ENCODE measurements at places on chromosomes 1 and 21.

DNA sequence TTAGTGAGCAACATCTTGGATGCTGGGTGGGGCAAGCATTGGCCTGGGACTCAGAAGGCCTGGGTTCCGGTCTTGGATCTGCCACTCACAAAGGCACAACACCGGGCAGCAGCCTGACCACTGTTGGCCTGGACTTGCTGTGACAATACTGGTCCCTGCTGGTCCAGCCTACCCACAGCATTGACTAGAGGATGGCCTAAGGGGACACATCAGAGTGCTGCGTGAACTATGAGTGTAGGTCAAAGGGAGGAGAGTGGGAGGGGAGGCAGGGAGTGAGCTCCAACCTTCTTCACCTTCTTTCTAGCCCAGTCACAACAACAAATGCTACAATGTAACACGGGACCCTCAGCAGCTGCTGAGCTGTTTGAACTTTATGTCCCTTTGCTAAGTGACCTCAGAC, 31.1 kb downstream of the TMEM50A start:
- DNase-seq, result no peak

DNA sequence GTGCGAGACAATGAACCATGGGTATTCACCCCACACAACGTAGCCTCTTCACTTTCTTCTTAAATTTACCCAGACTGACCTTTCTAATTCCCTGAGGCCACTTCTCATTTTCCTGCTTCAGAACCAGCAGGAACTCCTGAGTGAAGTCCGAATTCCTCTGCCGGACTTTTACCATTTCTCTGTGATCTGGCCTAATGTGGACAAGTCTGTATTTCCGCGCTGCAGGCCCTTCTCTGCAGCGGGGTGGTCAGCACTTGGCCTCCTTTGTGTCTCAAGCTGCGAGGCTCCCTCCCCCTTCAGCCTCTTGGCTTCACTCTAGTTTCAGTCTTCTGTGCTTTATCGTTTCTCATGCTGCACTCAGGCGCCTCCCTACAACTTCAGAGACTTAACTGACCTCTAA, 9.4 kb upstream of the CTBS start:
- DNase-seq, result no peak

DNA sequence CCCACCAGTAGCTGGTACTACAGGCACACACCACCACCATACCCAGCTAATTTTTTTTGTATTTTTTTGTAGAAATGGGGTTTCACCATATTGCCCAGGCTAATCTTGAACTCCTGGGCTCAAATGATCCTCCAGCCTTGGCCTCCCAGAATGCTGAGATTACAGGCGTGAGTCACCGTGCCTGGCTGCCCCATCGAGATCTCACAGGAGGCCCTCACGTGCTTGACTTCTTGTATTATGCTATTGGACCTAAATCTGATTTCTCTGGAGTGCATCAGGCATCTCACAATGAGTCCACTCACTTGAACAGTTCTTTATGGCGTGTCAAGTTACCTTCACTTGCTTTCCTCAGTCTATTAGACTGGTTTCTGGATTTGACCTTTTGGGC, 9.3 kb upstream of the RSRP1 start:
- no peak for DNase-seq

GRCh38 chr1:1779691-1780597, 1.7 kb upstream of the NADK start:
- no peak for DNase-seq

GRCh38 chr21:33208534-33208933, 21.2 kb upstream of the IFNAR2 start:
- no peak for DNase-seq

- no peak for DNase-seq
Observed at GRCh38 chr21:46111193-46111571, 13.3 kb downstream of the COL6A2 start.

DNA sequence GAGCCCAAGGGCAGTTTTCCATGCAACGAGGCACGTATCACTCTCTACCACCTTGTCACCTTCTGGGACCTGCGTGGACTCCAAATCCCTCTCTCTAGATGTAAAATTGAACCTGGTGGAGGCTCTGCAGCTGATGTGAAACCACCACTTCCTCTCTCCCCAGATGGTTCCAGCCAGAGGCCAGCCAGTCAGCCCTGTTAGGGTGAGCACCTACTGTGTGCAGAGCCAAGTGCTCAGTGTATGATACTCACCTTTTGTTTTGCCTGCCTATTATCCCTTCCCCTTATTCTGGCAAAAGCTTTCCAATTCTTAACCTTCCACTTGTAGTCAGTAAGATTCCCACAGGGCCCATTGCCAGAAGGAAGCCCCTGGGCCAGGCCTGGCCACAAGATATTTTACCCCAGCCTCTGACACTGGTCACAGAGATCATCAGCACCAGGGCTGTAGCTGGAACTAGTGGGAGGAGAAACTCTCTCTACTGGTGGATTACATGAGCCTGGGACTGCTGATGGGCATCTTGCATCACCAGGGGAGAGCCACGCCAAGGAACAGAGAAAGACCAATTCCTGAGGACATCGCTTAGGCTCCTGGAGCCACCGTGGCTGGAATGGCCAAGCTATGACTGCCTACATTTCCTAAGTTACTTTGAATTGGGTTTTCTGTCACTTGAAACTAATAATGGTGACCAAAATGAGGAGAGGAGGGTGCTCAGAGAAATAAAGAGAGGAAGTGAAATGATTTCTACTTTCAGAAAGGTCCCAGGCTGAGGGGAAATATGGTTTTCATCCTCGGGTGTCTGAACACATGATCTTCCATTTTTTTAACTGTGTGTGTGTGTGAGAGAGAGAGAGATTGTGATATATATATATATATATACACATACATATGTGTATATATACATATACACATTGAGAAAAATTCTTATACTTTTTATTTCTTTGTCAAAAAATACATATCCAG, 26.6 kb upstream of the RD3 start:
- no peak for DNase-seq

GRCh38 chr1:88021529-88021928, 662.5 kb upstream of the PKN2 start:
- no peak for DNase-seq

DNA sequence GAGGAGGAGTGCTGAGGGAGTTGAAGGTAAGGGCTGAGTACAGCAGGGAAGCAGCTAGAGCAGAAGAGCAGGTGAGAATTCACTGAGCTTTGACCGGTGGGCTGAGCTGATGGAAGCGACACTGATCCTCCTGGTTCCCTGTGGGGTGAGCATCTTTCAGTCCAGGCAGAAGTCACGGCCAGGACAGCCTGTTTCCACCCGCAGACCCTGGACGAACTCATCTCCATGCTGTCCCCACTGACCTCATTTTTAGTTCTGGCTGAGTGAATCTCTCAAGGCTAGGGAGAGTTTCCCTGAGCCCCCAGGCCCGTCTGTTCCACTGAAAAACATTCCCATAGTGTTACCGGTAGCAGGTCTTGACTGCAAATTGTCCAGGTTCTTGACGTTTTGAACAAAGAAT, 31.5 kb downstream of the FAM163A start:
- DNase-seq, result no peak

GRCh38 chr21:15362458-15362857, 297.7 kb upstream of the NRIP1 start:
- DNase-seq, result no peak

- DNase-seq, result no peak
Observed at GRCh38 chr1:80776266-80776665, 1024.5 kb upstream of the ADGRL2 start.

GRCh38 chr1:213423041-213423440, 372.0 kb downstream of the RPS6KC1 start:
- no peak for DNase-seq

DNA sequence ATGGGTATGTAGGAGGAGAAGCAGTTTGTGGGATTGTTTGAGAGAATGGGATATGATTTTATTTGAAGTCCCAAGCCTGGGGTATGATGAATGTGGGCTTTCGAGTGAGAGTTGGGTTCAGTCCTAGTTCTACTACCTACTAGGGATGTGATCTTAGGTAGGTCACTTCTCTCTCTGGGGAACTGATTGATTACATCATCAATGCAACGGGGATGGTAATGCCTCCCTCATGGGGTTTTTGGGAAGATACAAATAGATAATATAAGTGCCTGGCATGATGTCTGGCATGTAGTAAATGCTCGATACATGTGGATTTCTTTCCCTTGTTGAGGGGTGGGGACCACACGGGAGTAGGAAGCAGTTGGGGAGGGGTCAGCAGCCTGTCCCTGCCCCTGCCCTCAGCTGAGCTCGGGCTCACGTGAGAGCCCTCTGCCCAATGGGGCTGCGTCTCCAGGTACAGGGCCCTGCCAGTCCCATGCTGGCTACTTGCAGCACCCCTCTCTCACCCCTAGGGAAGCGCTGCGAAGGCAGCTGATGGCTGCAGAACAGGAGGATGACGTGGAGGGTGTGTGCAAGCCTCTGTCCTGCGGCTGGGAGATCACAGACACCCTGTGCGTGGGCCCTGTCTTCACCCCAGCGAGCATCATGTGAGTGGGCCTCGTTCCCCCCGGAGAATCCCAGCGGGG, 38.7 kb downstream of the AZIN2 start:
- no peak for DNase-seq

DNA sequence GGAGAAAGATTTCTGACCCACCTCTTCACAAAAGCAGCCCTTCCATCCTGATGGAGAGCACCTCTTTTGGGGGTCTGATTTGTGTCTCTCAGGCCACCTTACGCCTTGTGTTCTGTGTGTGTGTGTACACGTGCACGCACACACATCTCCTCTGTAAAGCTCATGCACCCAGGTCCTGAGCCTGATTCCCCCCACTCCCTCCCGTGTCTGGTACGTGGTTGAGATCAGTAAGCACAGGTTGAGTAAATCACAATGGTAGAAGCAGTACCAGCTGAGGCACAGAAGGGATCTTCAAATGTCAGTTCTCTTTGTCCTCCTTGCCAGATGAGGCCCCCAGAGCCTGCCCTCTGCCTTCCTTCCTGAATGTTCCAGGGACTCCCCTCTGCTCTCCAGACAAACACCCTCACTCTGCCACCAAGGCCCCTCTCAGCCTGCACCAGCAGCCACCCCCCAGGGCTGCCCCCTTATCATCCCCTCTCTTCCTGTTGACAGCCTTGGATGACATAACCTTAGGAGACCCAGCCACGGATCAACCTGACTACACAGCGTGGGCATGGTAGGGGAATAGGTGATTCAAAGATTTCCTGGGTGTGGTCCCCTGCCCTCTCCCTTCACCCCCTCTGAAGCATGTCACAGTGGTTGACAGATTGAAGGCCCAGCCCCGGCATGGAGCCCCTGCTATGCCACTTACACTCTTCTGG, 112.8 kb downstream of the HIVEP3 start:
- DNase-seq, result no peak

DNA sequence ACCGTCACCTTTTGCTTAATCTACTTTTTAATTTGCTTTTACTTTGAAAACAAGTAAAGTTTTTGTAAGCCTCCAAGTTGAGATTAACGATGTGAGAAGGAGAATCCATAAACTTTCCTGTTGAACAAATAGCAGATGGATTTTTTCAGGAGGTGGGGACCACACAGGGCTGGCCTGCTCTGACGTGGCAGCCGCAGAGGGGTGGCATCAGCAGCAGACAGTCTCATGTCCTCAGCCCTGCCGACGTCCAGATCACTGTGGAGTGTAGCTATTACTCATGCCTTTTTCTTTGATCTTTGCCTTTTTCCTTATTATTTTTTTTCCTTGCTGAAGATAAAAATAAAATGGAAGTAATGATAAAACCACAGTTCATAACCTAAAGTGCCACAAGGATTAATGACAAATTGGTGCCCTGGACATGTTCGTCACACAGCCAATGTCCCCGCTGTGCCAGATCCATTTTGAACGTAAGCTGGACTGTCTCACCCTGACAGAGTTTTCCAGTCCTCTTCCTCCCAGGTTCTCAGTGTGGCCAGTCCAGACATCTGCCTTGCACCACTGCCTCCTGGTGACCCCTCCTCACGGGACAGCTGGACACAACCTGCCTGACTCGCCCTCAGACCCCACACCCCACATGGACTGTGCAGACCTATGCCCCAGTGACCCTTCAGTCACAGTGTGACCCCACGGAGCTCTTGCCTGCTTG, 15.4 kb upstream of the ZBTB21 start:
- DNase-seq, result no peak

GRCh38 chr1:168833801-168834224, 104.8 kb upstream of the DPT start:
- DNase-seq, result no peak

DNA sequence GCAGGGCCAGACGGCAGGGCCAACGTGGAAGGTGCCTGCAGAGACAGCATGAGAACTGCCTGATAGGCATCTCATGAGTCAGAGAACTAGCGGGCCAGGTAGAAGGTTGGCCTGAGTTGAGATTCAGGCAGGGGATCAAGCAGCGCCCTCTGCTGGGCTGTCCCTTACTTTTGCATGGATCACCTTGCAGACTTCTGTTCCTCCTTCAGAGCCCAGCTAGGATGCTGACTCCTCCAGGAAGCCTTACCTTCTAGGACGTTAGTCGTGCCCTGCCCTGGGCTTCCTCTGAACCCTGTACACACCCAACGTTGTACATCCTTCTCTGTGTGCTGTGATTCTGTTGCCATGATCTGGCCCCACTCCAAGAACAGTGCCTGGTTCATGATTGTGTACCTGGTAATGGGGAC, 231.3 kb upstream of the VAMP3 start:
- peak; percentile 69 for DNase-seq

GRCh38 chr1:48948562-48948961, 171.9 kb upstream of the BEND5 start:
- DNase-seq, result no peak

DNA sequence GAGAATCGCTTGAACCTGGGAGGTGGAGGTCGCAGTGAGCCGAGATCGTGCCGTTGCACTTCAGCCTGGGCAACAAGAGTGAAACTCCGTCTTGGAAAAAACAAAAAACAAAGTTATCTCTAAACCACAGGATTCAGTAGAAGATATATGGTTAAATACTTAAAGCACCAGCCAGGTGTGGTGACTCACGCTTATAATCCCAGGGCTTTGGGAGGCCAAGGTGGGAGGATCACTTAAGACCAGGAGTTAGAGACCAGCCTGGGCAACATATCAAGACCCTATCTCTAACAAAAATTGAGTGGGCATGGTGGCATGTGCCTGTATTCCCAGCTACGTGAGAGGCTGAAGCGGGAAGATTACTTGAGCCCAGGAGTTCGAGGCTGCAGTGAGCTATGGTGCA, 5.6 kb downstream of the NECAP2 start:
- DNase-seq, result no peak

DNA sequence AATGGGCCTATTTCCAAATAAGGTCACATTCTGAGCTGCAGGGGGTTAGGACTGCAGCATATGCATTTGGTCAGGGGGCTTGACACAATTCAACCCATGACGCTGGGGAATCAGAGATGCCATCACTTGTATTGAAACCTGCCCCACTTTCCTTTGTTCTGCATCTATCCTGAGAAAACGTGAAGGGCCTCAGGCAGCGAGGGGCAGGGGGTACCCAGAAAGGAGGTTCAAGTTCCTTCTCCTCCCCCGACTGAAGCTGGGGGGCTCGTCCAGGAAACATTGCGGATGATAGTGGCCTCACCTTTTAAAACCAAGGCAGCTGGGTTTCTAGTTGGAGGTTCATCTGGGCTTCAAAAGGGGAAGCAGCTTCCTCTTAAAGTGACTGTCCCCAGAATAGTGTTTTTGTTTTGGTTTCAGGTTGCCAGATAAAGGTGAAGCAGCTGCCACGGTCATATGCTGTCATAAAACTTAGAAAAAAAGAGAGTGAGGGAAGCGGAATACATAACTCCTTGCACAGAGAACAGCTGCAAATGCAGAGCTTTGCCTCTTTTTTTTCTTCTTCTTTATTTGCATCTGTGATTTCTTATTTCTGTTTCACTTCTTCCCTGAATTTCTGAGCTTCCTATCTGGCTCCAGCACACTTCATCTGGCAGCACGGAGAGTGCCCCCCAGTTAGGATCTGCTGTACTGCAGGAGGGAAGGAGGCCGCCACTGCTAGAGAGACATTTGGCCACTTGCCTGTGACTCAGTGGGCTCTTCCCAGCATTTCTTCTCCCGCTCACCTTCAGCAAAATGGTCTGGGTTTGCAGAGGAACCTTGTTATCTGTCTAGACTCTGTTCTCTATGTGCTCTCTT, 142.0 kb downstream of the AJAP1 start:
- DNase-seq, result no peak
